Neuronal stem cell (in vitro differentiated cells): ENCODE measurements at places on chromosomes 13 and 19.

DNA sequence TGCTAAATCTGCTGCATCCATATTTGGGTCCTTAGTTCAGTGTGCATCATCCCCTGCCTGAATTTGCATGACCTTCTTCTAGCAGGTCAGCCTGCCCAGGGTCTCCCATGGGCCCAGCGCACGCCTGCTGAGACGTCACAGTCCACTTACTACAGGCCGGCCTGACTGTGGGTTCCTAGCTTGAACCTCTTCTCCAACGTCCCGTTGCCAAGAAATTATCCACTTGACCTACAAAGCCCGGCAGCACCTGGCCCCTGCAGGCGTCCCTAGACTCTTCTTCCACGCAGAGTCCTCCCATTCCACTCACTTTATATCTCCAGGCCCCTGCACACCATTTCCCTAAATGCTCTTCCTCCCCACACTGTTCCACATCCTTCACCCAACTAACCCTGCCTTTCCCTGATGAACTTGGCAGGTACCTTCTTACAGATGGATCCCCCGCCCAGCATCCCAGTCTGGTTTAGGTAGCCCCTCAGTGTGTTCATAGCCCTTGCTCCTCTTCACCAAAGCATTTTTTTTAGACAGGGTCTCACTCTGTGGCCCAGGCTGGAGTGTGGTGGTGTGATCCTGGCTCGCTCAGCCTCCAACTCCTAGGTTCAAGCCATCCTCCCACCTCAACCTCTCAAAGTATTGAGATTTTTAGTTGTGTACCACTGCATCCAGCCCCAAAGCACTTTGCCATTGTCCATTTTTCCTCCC lies 155.0 kb upstream of the SOX1 start:
- H3K27ac ChIP-seq, result no peak overlapping the region
- H3K4me1 ChIP-seq, result peaks cover 8% of the 10 kb centered on the region
- H3K27me3 ChIP-seq, result no peaks in the 10 kb centered on the region
- DNase-seq, result no peak
- H3K36me3 ChIP-seq, result no peaks in the 10 kb centered on the region
- H3K4me3 ChIP-seq, result no peak overlapping the region

DNA sequence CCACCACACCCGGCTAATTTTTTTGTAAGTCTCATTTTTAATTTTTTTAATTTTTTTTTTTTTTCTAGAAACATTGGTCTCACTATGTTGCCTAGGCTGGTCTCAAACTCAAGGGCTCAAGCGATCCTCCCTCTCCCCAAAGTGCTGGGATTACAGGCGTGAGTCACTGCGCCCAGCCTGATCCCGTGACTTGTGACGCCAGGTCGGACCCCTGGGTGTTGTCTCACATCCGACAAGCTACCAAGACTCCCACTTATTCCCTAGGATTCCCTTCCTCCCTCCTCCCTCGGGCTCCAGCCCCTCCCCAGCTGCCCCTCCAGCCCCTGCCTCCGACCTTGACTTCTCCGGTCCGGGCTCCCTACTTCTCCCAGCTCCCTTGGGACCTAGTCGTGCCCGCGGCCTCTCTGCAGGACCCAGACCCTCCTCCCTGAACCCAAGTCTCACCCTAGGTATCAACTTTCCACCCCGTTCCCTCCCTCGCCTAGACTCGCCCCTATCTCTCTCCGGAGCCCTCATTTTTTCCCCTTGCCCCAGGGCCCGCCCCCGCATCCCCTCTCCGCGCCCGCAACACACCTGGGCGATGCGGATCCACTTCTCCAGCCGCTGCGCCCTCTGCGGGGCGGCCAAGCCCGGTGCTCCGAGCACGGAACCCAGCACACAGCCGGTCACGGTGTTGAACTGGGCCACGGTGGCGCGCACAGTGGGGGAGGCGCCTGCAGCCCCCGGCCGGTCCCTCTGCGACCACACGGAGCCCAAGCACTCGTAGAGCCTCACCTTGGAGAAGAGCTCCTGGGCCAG lies 13.1 kb downstream of the RGL3 start:
- peaks cover 8% of the 10 kb centered on the region for H3K4me1 ChIP-seq
- no peak overlapping the region for H3K4me3 ChIP-seq
- DNase-seq, result no peak
- H3K36me3 ChIP-seq, result no peaks in the 10 kb centered on the region
- no peak overlapping the region for H3K27ac ChIP-seq

DNA sequence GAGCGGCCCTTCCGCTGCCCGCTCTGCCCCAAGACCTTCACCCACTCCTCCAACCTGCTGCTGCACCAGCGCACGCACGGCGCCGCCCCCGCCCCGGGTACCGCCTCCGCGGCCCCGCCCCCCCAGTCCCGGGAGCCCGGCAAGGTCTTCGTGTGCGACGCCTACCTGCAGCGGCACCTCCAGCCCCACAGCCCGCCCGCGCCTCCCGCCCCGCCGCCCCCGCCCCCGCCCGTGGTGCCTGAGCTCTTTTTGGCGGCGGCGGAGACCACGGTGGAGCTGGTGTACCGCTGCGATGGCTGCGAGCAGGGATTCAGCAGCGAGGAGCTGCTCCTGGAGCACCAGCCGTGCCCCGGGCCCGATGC lies 3.2 kb upstream of the NAT14 start:
- H3K36me3 ChIP-seq, result peaks cover 4% of the 10 kb centered on the region
- H3K27ac ChIP-seq, result no peak overlapping the region
- peaks cover 20% of the 10 kb centered on the region for H3K4me1 ChIP-seq
- H3K27me3 ChIP-seq, result no peaks in the 10 kb centered on the region
- DNase-seq, result no peak

DNA sequence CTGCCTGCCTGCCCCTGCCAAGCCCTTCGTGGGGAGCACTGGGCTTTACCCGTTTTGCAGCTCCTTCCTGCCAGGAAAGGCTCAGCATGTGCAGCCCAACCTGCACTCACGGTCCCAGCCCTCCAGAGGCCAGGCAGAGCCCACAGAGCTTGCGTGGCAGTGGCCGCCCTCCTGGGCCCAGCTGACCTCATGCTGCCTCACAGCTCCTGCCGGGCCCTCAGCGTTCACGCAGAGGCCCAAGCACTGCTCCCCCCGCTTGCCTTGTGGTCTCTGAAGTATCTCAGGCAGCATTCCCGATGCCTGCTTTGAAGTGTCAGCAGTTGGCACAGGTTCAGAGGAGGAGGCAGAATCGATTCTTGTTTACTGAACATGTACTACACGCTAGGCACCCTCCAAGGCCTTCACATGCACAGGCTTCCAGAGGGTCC lies 32.5 kb downstream of the CAPN12 start:
- H3K4me1 ChIP-seq, result no peaks in the 10 kb centered on the region
- H3K4me3 ChIP-seq, result no peak overlapping the region
- H3K36me3 ChIP-seq, result peaks cover 81% of the 10 kb centered on the region
- DNase-seq, result no peak

DNA sequence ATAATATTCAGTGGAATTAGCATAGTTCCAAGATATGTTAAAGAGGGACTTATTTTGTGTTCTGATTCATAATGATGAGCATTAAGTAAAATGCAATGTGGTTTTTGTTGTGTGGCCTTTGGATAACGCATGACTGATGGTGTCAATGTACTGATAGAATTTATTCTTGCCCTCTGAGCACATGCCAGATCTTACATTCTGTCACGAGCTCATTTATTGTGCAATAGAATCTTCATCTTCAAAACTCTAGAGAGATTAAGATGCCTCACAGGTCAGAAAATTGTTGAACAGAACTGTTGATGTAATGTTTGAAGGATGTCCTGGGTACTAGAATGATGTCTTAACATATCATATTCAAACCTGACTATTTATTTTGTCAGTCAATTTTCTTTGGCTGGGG lies 148.0 kb upstream of the HTR2A start:
- H3K36me3 ChIP-seq, result no peaks in the 10 kb centered on the region
- H3K27ac ChIP-seq, result no peak overlapping the region
- H3K4me3 ChIP-seq, result no peak overlapping the region
- DNase-seq, result no peak
- no peaks in the 10 kb centered on the region for H3K27me3 ChIP-seq

DNA sequence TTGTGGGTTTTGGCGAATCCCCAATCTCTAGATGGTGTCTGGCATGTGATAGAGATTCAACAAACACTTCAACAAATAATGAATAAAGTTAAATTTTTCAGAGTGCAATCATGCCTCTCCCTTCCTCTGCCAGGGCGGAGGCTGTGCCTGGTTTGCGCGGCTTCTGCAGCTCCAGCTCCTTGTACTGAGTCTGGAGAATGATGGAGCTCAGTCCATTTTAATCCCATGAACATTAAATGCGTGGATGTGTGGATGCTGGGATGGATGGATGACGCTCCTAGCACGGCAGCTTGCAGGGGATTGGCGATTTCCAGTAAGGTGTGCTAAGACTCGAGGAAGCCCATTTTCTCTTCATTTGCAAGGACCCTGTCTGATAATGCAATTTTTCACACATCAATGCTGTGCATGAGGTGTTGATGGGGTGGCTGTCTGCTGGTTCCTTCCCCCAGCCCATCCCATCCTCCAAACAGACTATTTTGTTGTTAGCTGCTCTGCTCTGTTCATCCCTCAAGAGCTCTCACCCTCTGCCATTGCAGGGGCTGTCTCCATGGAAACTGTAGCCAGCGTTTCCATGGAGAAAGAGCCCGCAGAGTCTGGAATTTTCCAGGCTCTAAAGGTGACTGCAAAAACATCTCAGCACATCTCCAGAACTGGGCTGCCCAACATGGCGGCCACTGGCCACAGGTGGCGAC lies 92.6 kb upstream of the PEG3 start:
- H3K4me3 ChIP-seq, result no peak overlapping the region
- peaks cover 4% of the 10 kb centered on the region for H3K4me1 ChIP-seq
- H3K27me3 ChIP-seq, result no peaks in the 10 kb centered on the region

DNA sequence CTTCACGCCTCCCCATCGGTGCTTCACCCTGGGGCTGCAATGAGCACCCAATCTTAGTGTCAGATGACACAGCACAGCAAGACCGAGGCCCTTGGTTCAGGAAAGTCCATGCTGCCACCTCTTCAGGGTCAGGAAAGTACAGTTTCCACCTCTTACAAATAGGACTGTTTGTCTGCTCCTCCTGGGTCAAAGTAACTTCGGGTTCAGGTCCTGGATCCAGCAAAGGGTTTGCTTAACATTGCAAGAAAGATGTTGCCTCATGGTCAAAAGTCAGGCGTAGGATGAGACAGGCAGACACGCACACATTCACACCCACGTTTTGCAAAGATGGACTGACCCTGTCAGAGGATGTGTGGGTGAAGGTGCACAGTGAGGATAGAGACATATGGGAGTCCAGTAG lies 1.6 kb upstream of the CYP2B6 start:
- no peak overlapping the region for H3K27ac ChIP-seq
- DNase-seq, result no peak
- H3K27me3 ChIP-seq, result no peaks in the 10 kb centered on the region

DNA sequence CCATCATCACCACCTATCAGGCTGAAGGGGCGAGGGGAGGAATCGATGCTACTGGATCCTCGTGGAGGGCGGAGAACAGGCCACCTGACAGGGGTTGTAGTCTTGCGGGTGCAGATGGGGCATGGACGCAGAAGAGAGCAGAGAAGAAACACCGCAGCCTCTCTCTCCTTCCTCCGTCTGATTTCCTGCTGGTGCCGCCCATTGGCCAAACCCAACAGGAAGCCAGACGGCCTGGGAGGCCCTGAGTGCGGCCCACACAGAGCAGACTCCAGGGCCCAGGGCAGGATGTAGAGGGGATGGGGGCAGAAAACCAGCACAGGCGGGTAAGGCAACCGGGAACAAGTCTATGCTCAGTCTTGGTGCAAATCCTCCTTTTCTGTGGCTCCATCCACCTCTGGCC lies 15.4 kb downstream of the CEBPA start:
- peaks cover 13% of the 10 kb centered on the region for H3K4me1 ChIP-seq
- H3K4me3 ChIP-seq, result no peak overlapping the region
- no peak overlapping the region for H3K27ac ChIP-seq
- H3K27me3 ChIP-seq, result no peaks in the 10 kb centered on the region
- H3K36me3 ChIP-seq, result no peaks in the 10 kb centered on the region
- DNase-seq, result no peak

DNA sequence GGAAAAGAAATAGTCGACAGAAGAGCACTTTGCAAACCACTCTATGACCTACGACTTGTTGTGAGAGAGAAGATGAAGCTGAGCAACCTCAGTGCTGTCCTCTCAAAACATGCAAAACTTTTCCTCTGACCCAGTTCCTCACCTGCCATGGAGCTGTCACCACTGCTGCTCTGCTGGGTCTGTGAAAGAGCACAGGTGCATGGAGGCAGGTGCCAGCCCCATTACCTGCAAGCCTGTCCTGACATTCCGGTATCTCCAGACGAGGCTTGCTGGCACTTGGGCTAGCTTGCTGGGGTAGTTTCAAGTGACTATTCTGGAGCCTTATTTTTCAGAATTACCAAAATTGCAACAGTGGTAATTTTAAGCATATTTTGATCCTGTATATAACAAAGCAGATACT lies 49.5 kb upstream of the RFXAP start:
- DNase-seq, result no peak
- no peak overlapping the region for H3K27ac ChIP-seq
- peaks cover 8% of the 10 kb centered on the region for H3K4me1 ChIP-seq
- no peak overlapping the region for H3K4me3 ChIP-seq
- no peaks in the 10 kb centered on the region for H3K27me3 ChIP-seq
